ENCODE measurements at places on chromosomes 5 and 9.

GRCh38 chr5:162209005-162209605 is 141.5 kb downstream of the GABRG2 start:
- peak; percentile 77 for DNase-seq

DNA sequence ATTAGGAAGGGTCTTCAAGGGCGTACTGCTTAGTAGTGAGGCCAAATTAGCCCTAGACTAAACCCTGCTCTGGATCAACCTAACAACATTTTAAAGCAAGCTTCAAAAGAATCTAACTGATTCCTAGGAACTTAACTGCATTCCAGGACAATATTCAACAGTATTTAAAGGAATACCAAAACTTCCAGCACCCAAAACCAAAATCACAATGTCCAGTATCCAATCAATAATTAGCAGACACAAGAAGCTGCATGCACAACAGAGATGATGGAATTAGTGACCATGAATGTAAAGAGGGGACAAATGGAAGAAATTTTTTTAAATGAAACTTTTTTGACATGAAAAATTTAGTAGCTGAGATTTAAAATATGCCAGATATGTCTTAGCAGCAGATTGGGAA is 53.9 kb downstream of the CETN3 start:
- no peak for DNase-seq

DNA sequence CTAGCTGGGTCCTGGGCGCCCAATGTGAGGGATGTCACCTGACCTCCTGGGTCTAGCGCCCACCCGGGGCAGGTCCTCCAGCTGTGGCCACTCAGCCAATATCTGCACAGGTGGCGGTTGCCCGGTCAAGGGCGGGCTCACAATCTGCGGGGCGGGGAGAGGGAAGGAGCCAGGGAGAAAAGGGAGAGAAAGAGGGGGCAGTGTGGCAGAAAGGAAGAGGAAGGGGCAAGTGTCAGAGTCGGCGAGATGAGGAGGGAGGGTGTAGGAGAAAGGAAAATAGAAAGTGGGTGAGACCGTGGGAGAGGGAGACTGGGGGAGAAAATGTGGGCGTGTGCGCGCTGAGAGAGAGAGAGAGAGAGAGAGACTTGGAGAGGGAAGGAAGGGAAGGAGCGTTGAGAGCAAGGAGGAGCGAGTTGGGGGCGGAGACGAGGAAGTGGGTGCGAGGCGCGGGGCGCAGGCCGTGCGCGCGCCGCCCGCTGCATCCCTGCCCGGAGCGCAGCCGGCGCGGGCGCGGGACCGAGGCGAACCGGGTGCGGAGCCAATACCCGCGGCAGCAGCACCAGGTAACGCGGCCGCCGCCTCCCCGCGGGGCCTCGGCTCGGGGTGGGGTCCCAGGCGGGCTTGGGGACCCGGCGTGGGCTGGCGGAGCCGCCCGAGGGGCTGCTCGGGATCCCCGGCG is at the start of gene HRH2:
TSS of gene HRH2 (plus strand) at position 479 of the 679 bp plus-strand sequence. CDS start 25,163 bp downstream, outside the sequence.
- peak; percentile 79 for DNase-seq

- no peak for DNase-seq
These were observed 15.0 kb upstream of the PIP5K1B start for GRCh38 chr9:68690088-68690487.

GRCh38 chr5:142870532-142871362 is 100.6 kb downstream of the ARHGAP26 start:
- no peak for DNase-seq

DNA sequence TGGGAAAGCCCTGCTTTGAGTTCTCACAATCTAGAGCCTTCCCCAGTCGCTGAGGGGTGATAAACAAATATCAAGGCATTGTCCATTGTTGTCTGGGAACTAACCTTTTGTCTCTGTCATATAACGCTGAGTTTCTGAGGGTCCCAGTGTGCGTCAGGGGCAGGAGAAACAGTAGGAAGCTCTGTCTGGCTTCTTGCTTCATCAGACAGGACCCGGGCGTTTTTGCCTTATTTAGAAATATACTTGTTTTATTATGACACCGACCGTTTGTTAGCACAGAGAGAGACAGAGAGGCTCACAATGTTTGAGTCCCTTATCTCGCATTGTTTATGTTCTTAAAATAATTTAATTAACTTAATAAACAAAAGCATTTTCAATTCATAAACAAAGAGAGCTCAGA is 204.9 kb upstream of the GAS1 start:
- DNase-seq, result no peak

DNA sequence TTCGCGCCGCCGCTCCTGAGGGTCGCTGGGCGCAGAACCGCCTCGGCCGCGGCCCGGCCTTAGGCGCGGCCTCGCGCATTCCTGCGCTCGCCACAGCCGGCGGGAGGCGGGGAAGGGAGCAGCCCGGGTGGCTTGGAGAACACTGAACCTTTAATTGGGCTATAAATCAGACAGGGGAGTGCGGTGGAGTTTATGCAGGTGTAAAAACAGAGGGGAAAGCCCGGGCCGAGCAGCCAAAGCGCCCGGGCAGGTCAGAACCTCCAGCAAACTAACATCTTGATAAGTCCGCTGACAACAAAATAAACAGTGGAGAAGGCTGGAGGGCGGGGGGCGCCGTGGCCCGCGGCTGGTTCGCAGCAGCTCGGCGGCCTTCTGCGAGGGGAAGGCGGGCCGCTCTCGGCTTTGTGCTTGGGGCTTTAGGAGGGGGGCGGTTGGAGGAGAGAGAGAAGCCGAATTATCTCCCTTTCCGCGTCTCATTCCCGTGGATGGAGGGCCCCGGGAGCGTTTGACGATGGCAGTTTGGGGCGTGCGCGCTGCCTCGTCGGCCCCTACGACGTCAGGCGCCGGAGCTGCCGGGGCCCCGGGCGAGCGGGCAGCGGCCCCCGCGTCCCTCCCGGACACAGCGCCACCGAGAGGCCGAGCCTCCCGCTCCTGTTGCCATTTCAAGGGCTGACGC is 11.3 kb downstream of the FOXD1 start:
- no peak for DNase-seq

DNA sequence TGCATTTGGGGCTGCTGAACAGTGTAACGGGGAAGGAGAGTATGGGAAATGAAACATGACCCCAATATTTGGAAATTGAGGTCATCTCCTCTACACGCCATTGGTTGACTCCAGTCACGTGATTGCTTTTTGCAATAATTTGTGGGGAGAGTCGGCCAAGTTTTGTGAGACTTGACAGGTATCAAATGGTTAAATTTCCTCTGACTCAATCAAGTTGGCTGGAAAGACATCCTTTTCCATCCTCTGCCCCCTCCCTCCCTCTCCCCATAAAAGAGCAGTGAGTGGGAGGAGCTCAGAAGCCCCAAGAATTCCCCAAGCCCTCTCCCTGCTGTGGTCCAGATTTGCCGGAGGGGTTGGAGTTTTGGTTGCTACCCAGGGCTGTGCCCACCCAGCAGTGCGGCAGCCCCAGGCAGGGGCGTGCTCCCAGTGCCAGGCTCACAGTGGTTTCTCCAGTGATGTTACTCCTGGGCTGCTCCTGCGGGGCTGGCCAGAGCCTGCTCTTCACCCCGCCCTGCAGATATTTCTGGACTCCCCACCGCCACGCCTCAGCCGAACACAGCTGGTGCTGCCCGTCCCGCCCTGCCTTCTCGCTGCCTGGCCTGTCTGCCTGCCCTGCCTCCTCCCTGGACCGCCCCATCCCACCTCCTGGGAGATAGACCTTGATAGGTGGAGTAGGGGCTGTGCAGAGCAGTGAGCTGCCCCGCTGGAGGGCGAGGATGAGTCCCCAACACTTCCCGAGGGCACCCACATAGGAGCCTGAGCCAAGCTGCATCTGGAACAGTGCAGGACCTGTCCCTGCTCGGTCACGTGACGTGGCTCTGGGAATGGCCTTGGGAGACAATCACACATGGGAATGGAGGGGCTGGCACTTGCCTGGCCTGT is 3.4 kb downstream of the COL5A1 start:
- no peak for DNase-seq

Measured in hematopoietic multipotent progenitor cell treated with erythropoietin and hydrocortisone succinate and interleukin-3 and kit ligand, for 4 days (in vitro differentiated cells).